ENCODE measurements at places on chromosomes 2 and 18.

DNA sequence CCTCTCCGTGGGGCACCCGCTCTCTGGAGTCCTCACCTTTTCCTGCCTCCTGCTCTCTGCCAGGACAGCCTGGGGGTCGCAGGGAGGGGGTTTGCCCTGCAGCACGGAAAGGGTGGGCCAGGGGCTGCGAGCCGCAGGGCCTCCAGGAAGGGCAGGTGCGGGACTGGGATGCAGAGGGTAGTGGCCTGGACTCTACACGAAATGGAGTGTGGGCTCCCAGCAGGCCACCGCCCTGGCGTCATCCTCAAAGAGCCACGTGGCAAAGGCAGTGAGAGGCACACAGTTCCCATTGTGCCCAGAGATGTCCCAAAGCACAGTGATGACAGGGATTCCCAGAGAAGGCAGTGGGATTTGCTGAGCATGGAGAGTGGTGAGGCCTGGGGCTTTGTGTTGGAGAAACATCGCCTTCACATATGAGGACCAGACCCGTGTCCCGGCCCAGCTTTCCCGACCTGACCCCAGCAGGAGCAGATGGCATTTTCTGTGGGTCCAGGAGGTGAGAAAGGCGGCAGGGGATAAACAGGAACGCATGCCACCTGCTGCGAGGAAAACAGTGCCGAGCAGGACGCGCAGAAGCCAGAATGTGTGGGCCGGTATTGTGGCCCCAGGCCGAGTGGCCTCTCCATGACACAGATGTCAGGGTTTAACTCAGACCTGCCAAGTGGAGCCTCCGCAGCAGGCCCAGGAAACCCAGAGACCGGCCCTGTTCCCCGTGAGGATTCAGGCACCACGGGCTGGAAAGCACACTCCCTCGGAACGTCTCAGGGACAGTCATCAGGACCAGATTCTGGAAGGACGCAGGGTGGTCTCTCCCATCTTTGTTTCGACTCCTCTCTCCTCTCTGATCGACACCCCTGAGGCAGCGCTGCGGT is 855.5 kb upstream of the SALL3 start:
- no peak for DNase-seq

GRCh38 chr2:140604096-140604495 is 1526.7 kb downstream of the LRP1B start:
- DNase-seq, result no peak

DNA sequence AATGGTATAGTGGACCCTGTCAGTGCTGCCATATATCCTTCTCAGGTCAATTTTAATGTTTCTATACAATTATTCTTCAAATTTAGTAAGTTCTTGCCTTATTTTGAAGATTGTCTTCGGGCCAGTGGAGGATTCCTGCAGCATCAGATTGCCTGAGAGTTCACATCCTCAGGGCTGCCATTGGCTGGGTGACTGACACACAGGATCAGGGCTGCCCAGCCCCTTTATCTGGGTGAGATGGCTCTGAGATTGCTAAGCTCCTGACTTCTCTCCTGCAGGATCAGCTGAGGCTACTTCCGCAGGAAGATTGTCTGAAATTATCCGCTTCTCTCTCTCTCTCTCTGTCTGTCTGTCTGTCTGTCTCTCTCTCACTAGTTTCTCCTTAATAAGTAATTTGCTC is 567.4 kb downstream of the TSN start:
- no peak for DNase-seq

DNA sequence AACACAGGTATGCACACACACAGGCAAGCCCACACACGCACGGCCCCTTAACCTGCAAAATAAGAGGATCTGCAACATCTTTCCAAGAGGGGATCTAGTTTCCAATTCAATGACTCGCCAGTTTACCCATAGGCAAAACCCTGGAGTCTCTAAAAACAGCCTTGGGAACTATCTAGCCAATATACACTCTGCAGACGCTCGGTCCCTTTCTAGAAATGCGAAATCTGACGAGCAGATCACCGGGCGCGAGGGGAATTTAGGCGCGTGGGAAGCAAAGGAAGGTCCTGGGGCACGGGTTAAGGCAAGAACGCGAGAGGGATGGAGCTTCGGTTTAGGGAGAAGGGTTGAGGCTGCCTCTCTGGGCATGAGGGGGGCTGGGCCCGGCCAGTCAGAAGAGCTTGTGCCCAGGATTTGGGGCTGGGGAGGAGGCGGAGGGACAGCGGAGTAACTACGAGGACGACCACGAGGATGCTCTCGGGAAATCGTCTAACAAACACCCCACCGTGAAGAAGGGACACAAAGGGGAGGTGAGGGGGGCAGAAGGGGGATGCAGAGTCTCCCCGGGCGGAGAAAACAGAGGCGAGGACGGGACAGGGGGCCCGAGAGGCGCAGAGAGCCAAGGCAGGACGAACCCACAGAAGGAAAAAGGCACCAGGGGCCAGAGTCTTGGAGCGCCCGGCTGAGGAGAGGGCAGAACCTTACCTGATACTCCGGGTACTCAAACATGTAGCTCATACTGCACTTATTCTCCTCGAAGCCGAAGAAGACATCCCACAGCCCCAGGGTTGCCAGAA is 542 bp downstream of the PGAP1 start:
- DNase-seq, result no peak

- no peak for DNase-seq
Measured at GRCh38 chr2:72367530-72368225, 220.0 kb upstream of the CYP26B1 start.

- no peak for DNase-seq
Measured at GRCh38 chr18:58851856-58852255, 12.8 kb upstream of the ZNF532 start.

DNA sequence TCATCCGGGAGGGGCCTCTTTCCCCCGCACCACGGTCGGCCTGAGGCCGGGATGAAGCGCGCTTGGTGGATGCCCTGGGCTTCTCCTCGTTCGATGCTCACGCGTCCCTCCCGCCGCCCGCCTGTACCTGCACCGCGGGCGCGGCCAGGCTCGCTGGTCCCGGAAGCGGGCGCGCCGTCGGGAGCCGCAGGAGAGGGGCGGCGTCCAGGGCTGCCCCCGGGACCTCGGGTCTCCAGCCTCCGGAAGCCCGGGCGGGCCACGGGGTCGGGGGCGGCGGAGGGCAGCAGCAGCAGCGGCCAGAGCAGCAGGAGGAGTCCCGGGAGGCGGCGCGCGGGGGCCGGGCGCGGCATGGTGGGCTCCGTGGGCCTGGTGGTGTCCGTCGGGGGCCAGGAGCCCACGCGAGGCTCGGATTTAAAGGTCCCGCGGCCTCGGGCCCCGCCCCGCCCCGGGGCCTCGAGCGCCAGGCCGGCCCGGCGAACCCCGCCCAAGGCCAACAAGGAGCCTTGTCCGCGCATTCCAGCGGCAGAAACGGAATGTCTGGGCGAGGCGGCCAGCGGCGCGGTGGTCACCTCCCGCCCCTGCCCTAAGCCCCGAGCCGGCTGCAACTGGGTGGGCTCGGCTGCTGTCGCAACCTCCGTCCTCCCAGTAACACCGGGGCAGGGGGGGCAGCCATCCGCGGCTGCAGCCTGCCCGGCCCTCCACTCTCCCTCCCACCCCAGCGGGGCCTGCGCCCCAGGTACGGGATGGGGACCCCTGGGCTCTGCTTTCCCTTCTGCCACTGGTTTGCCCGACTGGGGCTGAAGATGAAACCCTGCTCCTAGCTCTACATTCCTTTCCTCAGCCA is at the start of gene MATN3:
Gene MATN3 (minus strand): TSS at position 387 of the 844 bp plus-strand sequence. CDS start 37 bp downstream, at position 350.
- no peak for DNase-seq

GRCh38 chr18:65214456-65214855 is 536.4 kb upstream of the CDH7 start:
- no peak for DNase-seq

DNA sequence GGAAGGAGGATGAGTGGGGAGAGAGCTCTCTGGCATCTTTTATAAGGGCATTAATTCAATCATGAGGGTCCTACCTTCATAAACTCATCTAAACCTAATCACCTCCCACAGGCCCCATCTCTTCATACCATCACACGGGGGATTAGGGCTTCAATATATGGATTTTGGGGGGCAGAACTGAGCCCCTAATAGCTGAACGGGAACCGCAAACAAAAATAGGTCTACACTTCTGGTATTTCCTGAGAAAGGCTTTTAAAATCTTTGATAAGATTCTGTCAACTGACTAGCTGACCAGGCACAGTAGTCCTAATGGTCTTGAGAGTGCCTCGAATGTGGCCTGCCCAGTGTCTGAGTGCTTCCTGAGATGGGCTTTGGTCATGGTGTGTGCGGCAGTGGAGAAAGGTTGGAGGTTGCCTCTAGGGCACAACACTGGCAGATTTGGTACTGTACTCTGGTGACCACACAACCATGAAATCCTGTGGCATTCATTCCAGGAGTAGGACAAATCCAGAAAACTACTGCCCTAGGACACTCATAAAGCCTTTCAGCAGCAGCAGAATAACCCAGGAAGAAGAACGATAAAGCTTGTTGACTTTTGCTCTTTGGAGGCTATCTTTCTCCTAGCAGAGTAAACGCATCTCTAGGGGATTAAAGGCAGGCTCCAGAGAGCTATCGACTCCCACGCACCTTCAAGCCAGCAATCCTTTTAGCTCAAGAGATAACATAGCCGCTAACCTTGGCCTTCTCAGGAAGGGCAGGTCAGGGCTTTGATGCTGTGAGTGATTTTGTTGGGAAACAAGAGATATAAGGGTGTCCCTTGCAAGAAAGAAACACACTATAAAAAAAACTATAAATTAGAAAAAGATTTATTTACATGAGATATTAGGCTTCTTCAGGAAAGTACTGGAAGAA is 12.3 kb upstream of the APOB start:
- DNase-seq, result no peak

DNA sequence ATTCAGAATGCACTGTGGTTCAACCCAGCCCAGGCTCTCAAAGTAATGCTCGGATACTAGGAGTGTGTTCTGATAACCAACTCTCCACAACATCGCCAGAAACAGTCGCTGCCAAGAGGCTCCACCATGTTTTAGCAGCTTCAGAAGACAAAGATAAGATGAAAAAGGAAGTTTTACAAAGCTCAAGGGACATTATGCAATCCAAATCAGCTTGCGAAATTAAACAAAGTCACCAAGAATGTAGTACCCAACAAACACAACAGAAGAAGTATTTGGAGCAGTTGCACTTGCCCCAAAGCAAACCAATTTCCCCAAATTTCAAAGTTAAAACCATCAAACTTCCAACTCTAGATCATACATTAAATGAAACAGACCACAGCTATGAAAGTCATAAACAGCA is 360.9 kb downstream of the XIRP2 start:
- DNase-seq, result no peak

GRCh38 chr2:54638774-54639187 is 84.7 kb upstream of the EML6 start:
- DNase-seq, result no peak

DNA sequence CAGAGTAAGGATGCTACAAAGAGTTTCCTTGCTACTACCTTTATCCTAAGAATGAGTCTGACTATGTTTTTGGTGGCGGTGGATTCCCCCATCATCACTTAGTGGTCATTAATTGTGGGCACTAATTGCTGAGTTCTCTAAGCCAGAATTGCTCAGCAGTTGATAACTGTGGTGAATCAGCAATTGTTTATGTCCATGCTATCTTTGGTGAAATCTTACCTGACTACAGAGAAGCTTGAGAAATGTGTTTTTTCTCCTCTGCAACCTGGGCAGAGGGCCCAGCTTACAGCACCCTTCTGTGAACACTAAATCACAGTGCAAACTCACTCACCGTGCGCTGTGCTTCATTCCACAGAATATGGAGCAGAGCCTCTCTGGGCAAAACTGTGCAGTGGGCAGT is 683.6 kb downstream of the CNTNAP5 start:
- no peak for DNase-seq

GRCh38 chr2:187710791-187711521 is 156.7 kb upstream of the TFPI start:
- DNase-seq, result no peak

DNA sequence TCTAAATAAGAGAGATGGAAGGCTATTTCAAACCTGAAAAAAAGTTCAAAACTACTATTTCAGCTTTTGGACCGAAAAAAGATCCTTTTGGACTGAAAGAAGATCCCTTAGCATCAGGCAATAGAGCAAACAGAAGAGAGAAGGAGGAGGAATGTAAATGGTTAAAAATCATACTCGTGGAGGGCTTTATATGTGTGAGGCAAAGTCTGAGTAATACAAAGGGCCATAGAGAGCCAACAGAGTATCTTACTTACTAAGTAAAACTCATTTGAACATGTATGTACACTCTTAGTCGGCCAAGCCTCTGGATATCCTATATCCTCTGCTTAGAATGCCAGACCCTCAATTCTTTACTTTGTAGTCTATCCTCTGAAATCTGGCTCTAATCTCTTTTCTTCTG is 55.7 kb downstream of the ITSN2 start:
- DNase-seq, result no peak

DNA sequence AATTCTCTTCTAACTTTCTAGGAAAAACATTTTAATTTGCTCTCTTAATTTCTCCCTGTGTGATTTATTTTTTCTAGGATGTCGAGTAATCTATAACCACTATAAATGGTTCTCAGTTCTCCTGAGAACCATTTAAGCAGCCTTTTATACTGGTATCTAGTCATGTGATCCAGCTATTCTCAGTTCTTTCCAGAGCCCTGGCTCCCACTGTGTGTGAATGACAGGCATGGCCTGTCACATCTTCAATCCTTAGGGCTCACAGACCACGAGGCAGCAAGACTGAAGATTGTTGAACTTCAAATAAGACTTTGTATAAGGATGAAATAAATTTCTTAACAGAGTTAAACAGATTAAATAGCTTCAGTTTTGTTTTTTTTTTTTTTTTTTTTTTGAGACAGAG is 219.4 kb downstream of the HNMT start:
- DNase-seq, result no peak

DNA sequence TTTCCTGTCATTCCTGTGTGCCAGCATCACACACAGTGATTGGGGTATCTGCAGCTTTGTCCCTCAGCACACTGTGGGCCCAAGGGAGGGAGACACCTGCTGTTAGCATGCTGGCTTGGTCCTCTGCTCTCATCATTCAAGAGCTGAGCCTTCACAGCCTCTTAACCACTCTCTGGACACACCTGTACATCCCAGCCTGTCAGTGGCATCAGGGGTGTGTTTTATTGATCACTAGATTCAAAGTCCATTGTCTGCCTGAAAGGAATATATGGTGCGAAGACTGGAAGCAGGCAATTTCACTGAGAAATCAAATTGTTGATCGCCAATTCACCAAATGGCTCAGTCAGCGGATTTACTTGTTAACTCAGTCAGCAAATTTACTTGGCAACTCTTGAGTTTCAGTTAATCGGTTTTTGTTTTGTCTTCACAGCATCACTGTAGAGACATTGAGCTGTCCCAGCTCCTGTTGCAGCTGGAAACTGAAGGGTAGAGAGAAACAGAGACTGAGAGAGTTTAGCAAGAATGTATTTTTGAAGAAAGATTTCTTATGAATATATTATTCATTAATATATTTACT is 56.3 kb upstream of the TMEM200C start:
- no peak for DNase-seq

- no peak for DNase-seq
Measured at GRCh38 chr2:107809835-107810234, 16.9 kb upstream of the RGPD4 start.

DNA sequence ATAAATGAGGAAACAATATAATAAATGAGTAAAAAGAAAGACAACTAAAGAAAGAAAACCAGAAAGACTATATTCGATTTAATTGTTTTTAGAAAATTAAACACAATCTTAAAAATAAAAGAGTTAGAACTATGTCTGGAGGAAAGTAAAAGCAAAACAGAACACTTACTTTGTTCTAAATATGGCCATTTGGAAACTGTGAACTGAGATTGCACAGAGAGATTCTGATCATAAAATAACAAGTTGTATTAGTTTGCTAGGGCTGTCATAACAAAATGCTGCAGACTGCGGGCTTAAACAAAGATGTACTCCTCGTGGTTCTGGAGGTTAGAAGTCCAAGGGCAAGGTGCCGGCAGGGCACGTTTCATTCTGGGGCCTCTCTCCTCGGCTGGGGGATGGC is 128.1 kb upstream of the AQP4 start:
- DNase-seq, result no peak

- no peak for DNase-seq
Measured at GRCh38 chr2:222835143-222835822, 25.6 kb upstream of the ACSL3 start.

All from SK-N-MC (cell line).